Esophagus muscularis mucosa (tissue), 4 donors: ENCODE measurements at places on chromosomes 4 and X. TPM values are rescaled to one million over a fixed set of nuclear protein-coding genes. Genes with fewer than 3 reads are reported as not detected.

The PABPC1L2A gene
- not detected for total RNA-seq

The NUDT6 gene
- total RNA-seq = 5.0 TPM

GRCh38 chr4:139606103-139606502 is 50.1 kb upstream of the SETD7 start:
- no peaks in the 10 kb centered on the region for H3K27me3 ChIP-seq
- H3K27ac ChIP-seq = no peak overlapping the region
- H3K36me3 ChIP-seq = no peaks in the 10 kb centered on the region

DNA sequence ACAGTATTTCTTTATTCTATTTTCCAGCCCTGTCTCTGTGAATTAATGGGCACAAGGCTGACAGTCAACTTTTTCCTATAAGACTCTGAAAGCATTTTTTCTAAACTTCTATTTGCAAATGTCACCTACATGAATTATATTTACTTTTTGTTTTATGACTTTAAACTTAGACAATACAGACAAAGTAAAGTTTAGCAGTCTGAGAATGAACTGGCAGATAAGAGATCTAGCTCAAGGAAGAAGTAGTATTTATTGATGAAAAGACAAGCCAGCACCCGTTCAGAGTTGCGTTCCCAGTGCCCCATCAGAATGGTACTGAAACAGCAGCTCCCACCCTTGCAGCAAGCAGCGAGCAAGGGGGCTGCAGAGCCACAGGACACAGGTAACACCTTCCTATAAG is 148.5 kb downstream of the FAM13A start:
- no peaks in the 10 kb centered on the region for H3K27me3 ChIP-seq
- no peak for DNase-seq
- no peak overlapping the region for H3K4me3 ChIP-seq
- H3K36me3 ChIP-seq = no peaks in the 10 kb centered on the region
- peaks cover 14% of the 10 kb centered on the region for H3K4me1 ChIP-seq

- H3K27ac ChIP-seq = no peak overlapping the region
- no peaks in the 10 kb centered on the region for H3K27me3 ChIP-seq
- H3K4me3 ChIP-seq = no peak overlapping the region
- H3K4me1 ChIP-seq = peaks cover 10% of the 10 kb centered on the region
Observed at GRCh38 chr4:57499786-57500185, 389.6 kb upstream of the IGFBP7 start.

GRCh38 chrX:30887721-30888120 is 1.3 kb downstream of the TAB3 start:
- no peak overlapping the region for H3K27ac ChIP-seq
- H3K27me3 ChIP-seq = no peaks in the 10 kb centered on the region
- no peaks in the 10 kb centered on the region for H3K4me1 ChIP-seq
- no peak for DNase-seq

- no peaks in the 10 kb centered on the region for H3K4me1 ChIP-seq
- H3K4me3 ChIP-seq = no peak overlapping the region
- no peaks in the 10 kb centered on the region for H3K27me3 ChIP-seq
- DNase-seq = no peak
- H3K36me3 ChIP-seq = no peaks in the 10 kb centered on the region
Observed at GRCh38 chrX:130758072-130758471, 144.9 kb downstream of the ENOX2 start.

- peaks cover 8% of the 10 kb centered on the region for H3K4me1 ChIP-seq
- no peak for DNase-seq
- peaks cover 13% of the 10 kb centered on the region for H3K27me3 ChIP-seq
- H3K4me3 ChIP-seq = peak overlapping the region; percentile 35
- no peaks in the 10 kb centered on the region for H3K36me3 ChIP-seq
Observed at GRCh38 chr4:55157559-55158277, 32.3 kb upstream of the KDR start.

- H3K36me3 ChIP-seq = no peaks in the 10 kb centered on the region
- no peak for DNase-seq
- peak overlapping the region; percentile 68 for H3K27ac ChIP-seq
- peaks cover 45% of the 10 kb centered on the region for H3K4me1 ChIP-seq
- H3K4me3 ChIP-seq = peak overlapping the region; percentile 47
Observed at GRCh38 chr4:786861-787300, 39.0 kb downstream of the CPLX1 start.

DNA sequence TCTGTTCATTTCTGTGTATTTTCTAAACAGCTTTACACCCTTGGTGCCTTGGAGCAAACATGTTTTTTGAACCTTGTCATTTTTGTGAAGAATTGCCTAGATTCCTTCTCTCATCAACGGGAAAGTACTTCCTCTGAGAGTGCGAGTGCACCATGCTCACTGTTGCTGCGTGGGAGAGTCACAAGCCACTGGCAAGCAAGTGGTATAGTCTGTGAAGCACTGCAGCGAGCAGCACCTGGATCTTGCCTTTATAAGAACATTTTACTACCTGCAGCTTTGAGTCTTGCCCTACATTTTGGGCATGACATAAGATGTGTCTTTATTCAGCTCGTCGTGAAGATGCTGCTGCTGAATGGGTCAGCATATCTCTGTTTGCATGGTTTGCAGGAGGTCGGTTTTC is 44.9 kb downstream of the HADH start:
- DNase-seq = no peak
- H3K27me3 ChIP-seq = no peaks in the 10 kb centered on the region
- H3K27ac ChIP-seq = no peak overlapping the region
- peaks cover 5% of the 10 kb centered on the region for H3K4me1 ChIP-seq
- H3K36me3 ChIP-seq = peaks cover 34% of the 10 kb centered on the region

DNA sequence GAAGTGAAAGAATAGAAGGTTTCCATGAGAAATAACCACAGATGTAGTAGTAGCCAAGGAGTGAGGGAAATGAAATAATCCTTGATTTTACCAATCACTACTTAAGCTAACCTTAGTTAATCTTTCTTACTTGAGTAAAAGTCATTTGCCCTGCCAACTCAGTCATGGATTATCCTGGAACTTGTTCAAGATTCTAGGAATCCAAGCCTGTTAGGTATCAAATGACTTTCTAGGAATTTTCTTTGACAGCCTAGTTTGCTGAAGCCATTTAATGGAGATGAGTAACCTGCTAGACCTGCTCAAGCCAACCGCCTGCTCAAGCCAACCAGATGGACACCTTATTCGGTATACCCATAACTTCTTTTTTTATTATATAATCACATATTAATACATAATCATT is 180.5 kb downstream of the KLHL13 start:
- no peaks in the 10 kb centered on the region for H3K27me3 ChIP-seq
- no peaks in the 10 kb centered on the region for H3K36me3 ChIP-seq
- no peaks in the 10 kb centered on the region for H3K4me1 ChIP-seq

DNA sequence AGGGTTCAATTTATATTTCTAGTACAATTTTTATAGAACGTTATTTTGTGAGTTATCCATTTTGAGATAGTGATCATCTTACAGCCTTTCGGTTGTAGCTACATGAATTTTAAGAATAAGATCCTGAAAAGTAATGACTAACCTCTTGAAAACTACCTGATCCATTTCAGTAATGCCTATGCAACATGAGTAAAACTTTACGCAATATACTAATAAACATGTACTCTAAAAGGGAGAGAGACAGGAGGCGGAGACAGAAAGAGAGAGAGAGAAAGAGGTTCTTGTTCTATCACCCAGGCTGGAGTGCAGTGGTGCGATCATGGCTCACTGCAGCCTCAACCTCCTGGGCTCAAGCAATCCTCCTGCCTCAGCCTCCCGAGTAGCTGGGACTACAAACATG is 816.1 kb downstream of the CCSER1 start:
- no peaks in the 10 kb centered on the region for H3K36me3 ChIP-seq
- H3K4me3 ChIP-seq = no peak overlapping the region

The SCML2 gene
- 1.7 TPM for total RNA-seq

The SMIM10 gene
- 12.9 TPM for total RNA-seq

The SLC25A53 gene
- total RNA-seq = 23.9 TPM

GRCh38 chrX:122572461-122572860 is 611.6 kb upstream of the GRIA3 start:
- H3K27me3 ChIP-seq = peaks cover 4% of the 10 kb centered on the region
- H3K4me1 ChIP-seq = no peaks in the 10 kb centered on the region
- H3K36me3 ChIP-seq = no peaks in the 10 kb centered on the region
- no peak for DNase-seq
- no peak overlapping the region for H3K27ac ChIP-seq

- H3K4me1 ChIP-seq = no peaks in the 10 kb centered on the region
- H3K4me3 ChIP-seq = no peak overlapping the region
- H3K27ac ChIP-seq = no peak overlapping the region
Observed at GRCh38 chr4:151933122-151933827, 172.5 kb upstream of the GATB start.
